Activated T-helper 1 cell treated with Interleukin-2 at 50 U/mL for 16 hours (primary cell): ENCODE measurements at places on chromosomes 5 and 9.

- DNase-seq = no peak
These were observed 72.1 kb upstream of the SREK1 start for GRCh38 chr5:66072031-66072430.

DNA sequence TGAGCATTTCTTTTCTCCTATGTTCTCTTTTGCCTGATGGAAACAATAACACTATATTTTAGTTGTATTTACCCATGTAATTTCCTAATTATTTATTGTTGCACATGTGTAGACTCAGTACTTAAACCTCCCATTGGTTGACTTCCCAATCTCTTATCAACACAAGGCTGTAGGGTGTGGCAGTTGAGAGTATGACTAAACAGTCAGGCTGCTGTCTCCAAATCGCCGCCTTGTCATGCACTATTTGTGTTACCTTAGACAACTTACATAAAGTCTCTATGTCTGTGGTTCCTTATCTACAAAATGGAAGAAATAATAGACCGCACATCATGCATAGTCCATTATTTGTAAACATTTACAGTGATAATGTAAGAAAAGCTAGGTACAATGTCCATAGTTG is 68.9 kb upstream of the EFNA5 start:
- no peak for DNase-seq

DNA sequence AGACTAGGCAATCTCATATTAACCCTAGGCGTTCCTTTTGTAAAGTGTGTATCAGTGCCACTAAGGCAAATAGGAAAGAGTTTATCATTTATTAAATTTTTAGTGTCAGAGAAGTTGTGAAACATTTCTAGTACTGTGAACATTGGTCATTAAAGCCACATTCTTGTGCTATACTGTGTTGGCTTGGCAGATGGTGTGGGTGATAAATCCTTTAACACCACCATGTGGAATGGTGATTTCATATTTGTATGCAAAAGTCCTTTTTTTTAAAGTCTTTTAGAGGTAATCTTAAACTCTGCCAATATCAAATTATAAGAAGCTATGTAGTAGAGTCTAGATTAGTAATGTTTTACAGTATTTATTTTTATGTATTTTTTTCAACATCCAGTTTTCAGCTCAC is 18.1 kb downstream of the SLC12A2 start:
- no peak for DNase-seq

GRCh38 chr9:19618816-19619215 is 170.0 kb downstream of the SLC24A2 start:
- no peak for DNase-seq

DNA sequence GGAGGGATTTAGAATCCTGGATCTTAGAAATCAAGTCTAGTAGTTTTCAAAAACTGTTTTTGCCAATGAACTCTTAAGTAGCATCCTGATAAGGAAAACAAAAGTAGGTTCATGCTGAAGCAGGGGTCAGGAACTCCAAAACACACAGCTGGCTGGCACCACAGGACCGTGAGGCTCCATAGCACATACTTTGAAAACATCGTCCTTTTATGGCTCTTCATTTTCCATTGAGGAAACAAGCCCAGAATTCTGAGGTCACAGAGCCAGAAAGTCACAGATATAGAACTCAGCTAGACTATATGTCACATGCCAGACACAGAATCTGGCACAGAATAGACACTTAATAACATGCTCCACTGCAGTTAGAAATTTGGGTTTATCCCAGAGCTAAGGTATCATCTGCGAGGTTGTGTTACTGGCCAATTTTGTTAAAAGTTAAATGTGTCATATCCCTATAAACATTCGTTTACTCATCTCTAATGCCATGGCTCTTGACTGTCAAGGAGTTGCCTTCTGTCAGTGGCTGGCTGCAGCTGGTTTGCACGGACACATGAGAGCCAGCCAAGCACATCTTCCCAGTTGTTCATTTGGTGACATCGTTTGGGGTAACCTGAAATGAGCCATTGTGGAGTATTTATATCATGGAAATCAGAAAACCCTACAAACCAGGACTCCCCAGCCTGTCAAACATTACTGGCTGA is 58.8 kb downstream of the FAM78A start:
- DNase-seq = no peak

GRCh38 chr5:173302546-173303155 is 25.6 kb downstream of the STC2 start:
- no peak for DNase-seq

DNA sequence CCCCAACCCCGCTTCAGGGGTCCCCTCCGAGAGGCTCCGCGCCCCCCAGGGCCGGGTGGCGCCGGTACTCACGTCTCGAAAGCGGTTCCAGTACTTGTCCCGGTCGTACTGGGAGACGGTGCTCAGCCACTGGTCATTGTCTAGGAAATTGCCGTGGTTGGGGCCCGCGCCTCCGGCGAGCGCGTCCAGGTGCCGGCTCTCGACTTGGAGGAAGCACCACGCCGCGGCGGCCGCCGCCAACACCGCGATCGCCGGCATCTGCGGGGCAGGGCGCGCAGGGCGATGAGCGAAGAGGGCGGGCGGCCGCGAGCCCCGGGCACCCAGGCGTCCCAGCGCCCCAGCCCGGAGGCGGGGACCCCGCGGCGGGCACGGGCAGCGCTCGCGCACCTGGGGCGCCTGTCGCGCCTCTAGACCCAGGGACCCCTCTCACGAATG is 808 bp downstream of the SPOCK1 start:
- DNase-seq = no peak

GRCh38 chr9:7265181-7265580 is 507.4 kb downstream of the KDM4C start:
- DNase-seq = no peak

- no peak for DNase-seq
These were observed 308.2 kb downstream of the ZNF608 start for GRCh38 chr5:124438026-124438902.

GRCh38 chr9:107218829-107219485 is 64.1 kb upstream of the RAD23B start:
- no peak for DNase-seq

GRCh38 chr9:15717290-15717967 is 164.6 kb downstream of the CCDC171 start:
- no peak for DNase-seq

GRCh38 chr5:65434122-65434521 is 47.6 kb downstream of the ADAMTS6 start:
- no peak for DNase-seq

DNA sequence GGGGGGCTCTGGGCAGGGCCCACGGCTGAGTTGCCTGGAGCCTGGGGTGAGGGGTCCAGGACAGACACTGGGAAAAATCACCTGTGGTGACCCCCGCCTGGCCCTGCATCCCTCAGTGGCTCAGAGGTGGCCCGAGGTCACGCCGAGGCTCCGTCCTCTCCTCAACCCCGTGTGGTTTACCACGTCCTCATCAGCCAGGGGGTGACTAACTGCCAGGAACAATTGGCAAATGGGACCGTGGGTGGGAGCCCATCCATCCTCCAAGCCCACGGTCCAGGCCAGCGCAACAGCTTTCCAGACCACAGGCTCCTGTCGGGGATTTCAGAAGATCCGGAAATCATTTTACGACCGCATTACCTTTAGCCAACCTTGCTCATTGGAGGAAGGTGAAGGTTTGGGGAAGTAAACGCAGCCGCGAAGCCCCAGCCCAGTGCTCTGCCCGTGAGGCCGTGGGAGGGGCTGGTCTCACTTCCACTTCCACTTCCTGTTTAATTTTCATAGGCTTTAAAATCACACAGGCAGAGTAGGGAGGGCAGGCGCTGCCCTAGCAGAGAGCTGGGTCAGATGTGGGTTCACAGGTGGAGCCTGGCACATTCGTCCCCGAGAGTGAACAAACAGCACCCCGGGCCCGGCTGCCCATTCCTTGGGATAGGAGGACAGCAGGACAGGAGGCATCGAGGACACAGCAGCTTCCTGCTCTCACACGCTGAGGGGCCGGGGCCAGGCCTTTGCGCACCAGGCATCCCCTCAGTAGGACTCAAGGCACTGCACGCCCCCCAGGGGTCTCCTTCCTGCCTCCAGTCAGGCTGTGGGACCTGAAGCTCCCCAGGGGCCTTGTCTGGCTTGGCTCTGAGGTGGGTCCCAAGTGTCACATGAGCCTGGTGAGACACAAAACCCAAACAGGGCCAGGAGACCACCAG is 19.8 kb upstream of the SLC9A3 start:
- DNase-seq = no peak

DNA sequence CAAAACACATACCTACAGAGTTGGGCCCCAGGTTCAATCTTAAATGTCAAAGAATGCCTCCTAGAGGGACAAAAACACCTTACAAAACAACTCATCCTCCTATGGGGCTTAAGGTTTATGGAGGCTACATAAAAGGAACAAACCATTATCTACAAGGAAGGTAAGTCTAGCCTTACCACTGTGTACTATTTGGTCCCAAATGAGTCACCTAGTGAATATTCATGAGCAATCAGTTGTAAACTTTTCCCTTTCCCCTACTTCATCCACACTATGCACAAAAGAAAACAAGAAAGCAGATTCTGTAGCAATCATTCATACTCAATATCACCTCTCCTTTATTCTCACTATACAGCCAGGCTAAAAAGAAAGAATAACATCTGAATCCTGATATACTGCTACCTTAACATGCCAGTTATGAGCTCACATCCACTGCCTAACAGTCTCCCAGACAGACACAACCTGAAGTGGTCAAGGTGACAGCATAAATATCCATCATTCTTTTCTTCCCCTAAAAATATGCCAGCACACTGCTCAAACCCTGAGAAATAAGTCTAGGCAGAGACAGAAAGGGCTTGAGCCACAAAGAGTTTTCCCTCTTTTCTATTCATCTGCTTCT is 6.2 kb downstream of the OXCT1 start:
- DNase-seq = no peak

- DNase-seq = no peak
These were observed 92.8 kb downstream of the SNX18 start for GRCh38 chr5:54610197-54610944.

GRCh38 chr5:62982348-62982747 is 403.7 kb downstream of the LRRC70 start:
- DNase-seq = no peak

DNA sequence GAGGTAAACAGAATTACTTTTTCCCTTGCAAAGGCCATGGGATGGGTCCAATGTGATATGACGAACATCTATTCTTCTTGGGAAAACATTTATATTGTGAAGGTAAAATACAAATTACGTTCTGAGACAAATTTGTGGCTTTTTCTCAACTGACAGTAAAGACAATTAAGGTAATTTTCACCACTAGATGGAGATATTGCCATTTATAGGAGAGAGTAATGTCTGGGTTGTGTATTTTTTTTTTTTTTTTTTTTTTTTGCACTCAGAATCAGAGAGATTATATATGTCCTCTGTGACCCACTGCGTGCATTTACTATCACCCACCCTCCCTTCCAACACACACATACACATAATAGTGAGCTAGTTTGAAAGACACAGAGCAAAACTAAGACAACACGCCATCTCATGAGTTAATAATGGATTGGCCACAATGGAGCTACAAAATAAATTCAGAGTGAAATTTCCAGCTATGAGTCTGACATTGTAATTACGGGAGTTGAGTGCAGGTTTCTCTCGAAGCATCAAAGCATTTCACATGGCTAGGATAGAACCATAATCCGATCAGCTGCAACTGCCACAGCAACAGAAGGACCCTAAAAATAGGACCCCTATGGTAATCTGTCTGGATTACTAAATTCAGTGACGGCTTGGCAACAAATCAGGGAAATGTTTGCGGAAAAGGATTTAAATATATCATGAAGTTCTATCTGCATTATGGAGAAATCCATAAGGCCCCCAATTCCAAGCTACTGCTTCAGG is 49.2 kb downstream of the ANXA1 start:
- no peak for DNase-seq

DNA sequence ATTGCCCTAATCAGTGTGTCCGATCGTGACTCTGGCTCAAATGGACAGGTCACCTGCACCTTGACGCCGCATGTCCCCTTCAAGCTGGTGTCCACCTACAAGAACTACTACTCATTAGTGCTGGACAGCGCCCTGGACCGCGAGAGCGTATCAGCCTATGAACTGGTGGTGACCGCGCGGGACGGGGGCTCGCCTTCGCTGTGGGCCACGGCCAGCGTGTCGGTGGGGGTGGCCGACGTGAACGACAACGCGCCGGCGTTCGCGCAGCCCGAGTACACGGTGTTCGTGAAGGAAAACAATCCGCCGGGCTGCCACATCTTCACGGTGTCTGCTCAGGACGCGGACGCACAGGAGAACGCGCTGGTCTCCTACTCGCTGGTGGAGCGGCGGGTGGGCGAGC is 1.4 kb downstream of the PCDHA13 start:
- DNase-seq = no peak

DNA sequence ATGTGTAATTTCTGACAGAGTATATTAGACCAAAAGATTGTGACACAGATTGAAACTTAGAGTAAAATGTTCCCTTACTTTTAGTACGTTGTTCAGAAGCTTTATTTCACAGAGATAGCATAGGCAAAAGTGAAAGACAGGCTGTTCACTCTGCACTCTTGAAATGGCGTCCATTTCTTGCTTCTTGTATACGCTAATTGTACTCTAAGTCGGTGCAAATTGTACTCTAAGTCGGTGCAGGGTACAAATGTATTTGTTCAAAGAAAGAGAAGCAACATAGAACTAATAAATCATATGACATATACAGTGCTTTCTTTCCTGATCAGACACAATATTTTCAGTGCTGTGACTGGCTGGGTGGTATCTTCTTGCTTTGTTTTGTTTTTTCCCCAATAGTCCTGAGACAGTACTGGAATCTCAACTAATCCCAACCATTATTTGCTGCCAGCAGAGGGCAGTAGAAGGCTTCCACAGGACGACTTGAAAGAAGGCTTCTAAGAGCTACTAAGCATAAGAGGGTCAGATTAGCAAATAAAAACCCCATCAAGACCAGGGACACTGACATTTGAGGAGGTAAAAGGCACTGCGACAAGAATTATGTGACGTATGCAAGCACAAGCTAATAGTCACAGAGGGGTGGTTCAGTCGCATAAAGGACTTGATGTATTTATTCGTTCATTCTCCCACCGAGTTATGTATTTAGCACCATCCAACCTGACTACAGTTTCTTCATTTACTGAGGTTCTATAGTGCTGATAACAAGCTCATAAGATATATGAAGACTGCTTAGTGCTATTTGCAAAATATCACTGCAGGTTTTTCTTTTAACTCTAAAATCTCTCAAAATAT is 831.8 kb downstream of the TAF11L14 start:
- DNase-seq = no peak

- DNase-seq = no peak
These were observed 170.3 kb upstream of the RAD23B start for GRCh38 chr9:107112707-107113243.

- peak; percentile 62 for DNase-seq
These were observed 4.8 kb upstream of the SARDH start for GRCh38 chr9:133742849-133743444.

DNA sequence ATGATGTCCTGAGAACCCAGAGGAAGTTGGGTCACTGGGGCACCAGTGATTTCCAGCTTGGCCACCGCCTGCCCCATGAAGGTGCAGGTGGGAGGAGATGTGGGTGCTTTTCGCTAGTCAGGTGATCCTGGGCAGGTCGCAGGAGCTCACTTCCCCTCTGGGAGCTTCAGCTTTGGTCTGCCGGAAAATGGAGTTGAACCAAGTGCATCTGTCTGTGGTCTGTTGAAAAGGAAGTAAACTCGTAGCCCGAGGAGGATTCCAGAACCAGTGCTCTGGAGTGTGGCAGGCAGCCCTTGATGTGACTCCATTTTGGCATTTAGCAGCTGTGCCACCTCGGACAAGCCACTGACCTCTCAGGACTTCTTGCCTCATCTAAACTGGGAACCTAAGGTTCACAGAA is 81.8 kb upstream of the HRH2 start:
- DNase-seq = no peak
